Stimulated activated CD8-positive, alpha-beta memory T cell treated with anti-CD3 and anti-CD28 coated beads, Interleukin-4, amount 100 ng/mL, for 4 hours (primary cell): ENCODE measurements at places on chromosomes 2 and 18.

DNA sequence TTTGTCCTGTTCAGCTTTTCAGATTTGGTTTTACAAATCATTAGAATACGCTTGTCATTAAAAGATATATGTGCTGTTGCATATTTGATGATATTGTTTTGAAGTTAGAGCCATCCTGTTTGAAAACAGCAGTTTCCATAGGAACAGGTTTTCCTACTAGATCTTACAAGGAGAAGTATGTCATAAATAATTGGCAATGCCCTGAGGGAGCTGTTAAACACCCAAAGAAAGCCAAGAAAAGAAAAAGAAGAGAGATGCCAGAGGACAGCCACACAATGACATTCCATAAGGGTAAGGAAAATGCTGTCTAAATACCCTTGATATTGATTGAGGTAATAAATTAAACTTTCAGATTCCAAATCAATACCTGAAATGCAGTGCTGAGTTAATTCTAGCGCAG is 392.2 kb upstream of the CRIM1 start:
- no peak for DNase-seq

DNA sequence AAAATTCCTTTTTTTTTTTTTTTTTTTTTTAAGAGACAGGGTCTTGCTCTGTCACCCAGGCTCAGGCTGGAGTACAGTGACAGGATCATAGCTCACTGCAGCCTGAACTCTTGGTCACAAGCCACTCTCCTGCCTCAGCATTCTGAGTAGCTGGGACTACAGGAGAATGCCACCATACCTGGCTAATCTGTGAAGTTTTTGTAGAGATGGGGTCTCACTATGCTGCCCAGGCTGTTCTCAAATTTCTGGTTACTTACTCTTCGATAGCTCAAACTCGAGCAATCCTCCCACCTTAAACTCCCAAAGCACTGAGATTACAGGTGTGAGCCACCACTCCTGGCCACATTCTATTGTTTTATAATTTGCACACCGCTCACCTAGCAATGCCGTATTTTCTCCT is 27.0 kb downstream of the RNF149 start:
- no peak for DNase-seq

GRCh38 chr2:18436503-18437005 is 123.9 kb downstream of the RDH14 start:
- no peak for DNase-seq

DNA sequence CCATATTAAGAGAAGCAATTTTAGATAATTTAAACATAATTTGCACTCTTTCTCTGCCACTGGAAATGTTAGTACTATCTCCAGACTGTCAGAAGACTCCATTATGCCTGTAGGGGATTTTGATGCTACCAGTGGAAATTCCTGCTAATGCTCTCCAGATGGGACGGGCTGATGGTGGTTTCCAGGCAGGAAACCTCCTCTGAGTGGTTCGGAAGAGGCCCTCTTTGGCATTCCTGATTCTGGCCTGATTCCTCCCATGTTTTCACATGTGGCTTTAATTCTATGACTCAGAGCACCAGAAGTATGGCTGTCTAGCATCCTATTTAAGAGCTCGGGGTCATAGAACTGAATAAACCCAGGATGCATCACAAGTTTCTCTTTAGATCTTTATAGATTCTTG is 70.9 kb upstream of the ST6GAL2 start:
- no peak for DNase-seq

DNA sequence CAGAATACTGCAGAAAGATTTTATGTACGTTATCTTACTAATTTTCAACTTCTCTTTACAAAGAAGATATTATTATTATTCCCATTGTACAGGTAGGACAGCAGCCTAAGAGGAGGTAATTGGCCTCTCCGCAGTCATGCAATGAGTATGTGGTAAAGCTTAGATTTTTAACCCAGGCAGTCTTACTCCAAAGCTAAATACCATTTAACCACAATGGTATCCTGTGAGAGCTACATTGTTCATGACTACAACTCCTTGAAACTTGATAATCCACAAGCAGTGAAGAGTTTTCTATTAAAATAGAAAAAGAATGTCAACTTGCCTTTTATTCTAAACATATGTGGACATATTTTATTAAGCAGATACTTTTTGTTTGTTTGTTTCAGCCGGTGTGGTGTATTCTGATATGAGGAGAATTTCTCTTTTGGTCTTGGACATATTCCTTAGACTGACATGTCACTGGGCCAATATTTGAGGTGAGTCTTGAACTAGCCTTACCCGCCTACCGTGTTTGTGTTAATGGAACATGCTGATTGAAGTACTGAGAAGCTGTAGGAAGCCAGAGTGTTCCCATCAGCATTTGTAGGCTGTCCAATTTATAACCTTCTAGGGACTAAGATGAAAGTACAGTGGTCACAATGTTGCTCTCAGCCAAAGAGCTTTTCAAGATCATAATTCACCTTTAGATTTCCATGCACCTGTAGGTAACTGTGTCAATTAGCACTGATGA is 293.9 kb upstream of the DCC start:
- no peak for DNase-seq

GRCh38 chr2:188819792-188820191 is 154.4 kb upstream of the COL3A1 start:
- no peak for DNase-seq
